Lung microvascular endothelial cell (primary cell): ENCODE measurements at places on chromosomes 6 and 20. TPM values are rescaled to one million over a fixed set of nuclear protein-coding genes. Genes with fewer than 3 reads are reported as not detected.

Gene BAG2
- 0.40 and 0.87 TPM in 2 replicates for total RNA-seq

Gene THEMIS
- total RNA-seq: not detected in 2 replicates

Gene DPPA5
- not detected in 2 replicates for total RNA-seq

Gene TSHZ2
- 0.22 and 4.0 TPM in 2 replicates for total RNA-seq

Gene AURKA
- total RNA-seq: 3.8 and 17.9 TPM in 2 replicates

Gene OR12D3
- total RNA-seq: not detected in 2 replicates

Gene SLC52A3
- under 0.01 TPM in 2 replicates for total RNA-seq

Gene SAMD5
- total RNA-seq: 0.40 and 0.87 TPM in 2 replicates
